ENCODE measurements at places on chromosomes 4 and X.

GRCh38 chr4:108738003-108738706 lies 24.7 kb downstream of the ETNPPL start:
- no peak for DNase-seq

DNA sequence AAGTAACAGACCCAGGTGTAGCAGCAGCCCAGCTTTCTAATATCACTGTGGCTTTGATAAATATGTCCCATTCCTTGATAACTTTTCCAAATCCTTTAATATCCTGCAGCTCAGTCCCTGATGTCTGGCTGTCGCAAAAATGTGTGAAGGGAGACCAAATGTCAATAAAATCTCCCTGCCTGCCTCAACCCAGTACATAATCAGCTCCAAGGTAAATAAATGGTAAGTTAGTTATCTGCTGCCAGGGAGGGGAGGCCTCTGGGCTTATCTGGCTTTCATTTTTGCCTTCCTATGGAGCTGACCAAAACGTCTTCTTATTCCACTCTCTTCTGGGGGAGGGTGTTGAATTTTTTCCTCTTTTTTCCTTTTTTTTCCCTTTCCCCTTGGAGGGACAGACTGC lies 630.6 kb downstream of the MID1IP1 start:
- no peak for DNase-seq

- no peak for DNase-seq
These were observed 34.8 kb upstream of the SPANXD start for GRCh38 chrX:141733371-141733770.

DNA sequence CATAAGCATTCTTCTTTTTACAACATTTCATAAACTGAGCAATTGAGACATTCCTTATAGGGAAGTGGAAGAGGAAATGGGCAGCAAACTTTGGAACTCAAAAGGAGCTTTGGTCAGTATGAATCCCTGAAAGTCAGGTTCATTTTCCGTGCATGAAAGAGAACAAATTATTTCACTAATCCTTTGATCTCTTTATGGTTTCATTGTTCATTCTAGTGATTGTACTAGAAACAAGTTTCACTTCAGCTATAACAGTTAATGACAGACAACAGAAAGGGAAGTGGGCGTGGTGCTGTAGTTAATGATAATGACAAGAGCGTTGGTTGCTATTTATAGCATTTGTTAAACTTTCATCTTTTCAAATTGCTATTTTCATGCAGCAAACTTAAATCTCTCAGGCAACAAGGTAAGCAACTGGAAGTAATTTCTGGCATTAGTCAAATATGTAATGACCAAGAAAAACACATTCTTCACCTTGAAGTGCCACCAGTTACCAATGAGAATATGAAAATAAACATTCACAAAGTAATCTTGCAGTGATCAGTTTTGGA lies 98.4 kb downstream of the AREG start:
- DNase-seq: no peak

DNA sequence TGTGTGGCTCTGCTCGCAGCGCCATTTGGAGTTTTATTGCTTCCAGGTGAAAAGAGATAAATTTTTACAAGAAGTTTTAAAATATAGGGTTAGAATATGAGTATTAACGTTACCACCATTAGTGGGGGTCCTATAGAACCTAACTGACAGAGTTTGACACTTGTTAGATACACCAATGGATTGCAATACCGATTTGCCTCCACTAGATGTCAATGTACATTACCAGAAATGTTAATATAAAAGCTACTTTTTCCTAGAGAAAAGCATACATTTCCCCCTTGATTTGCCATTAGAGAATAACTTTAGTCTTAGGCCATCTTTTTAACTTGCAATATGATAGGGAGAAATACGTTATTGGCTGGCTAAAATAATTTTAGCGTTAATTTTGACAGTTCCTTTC lies 108.4 kb downstream of the LINC00632 start:
- DNase-seq: no peak

DNA sequence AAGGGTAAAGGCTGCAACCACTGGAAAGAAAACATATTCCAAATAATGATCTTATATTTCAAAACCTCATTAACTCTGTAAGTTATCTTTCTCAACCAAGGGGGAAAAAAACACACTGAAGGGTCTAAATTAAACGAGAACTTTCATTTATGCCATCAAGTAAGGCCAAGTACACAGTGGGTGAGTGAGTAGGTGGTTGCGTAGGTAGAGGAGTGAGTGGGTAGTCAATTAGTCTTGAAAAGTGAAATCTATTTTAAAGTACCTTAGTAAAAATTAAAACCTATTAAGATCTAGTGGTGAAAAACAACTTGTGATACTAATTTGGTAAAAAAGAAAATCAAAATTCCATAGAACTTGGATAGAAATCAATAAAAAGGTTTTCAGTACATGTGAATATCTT lies 3.5 kb downstream of the CASK start:
- no peak for DNase-seq

GRCh38 chr4:46886711-46887110 lies 22.3 kb downstream of the COX7B2 start:
- no peak for DNase-seq

GRCh38 chrX:129980540-129981199 lies 1.8 kb upstream of the BCORL1 start:
- DNase-seq: no peak

GRCh38 chr4:170691168-170691567 lies 601.4 kb upstream of the AADAT start:
- DNase-seq: no peak

DNA sequence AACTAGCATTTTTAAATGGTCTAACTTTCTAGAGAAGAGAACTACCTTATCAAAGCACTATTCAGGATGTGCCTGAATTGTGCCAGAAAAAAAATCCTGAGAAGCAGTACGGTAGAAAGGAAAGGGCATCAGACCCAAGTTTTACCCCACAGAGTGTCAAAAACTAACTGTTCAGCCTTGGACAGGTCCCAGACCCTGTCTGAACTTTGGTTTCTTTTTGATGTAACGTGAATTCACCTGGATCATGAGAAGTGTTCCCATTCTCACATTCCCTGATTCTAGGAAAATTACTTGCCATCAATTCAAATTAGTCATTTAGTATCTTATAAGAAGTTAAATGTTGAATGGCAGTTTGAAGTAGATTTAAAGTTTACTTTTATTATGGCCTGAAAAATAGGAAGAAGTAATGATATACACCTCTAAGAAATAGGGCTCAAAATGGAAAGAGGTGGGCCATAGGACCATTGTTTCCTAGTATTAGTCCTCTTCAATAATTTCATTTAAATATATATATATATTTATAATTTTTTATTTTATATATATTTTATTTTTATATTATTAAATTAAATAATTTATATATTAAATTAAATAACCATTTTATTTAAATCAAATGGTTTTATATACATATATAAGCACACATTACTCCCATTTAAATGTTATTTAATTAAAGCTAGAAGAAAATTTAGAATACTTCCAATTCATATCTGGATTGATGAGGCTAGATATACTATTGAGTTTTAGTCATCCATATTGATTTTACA lies 181.9 kb upstream of the PPARGC1A start:
- no peak for DNase-seq

DNA sequence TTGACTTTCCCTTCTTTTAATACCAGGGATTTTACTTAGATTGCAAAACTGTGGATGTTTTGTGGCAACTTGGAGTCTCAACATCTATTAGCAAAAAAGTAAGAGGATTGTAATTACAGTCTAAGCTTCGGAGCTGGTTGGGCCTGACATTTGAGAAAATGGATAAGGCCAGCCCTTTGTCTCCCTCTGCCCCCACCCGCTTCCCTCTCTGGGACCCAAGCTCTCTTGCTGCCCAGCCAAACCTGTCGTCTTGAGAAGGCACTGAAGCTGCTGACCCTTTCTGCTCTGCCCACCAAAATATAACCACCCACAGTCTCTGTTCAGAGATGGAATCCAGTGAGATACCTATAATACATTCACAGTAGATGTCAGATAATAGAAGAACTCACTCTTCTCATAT lies 49.6 kb downstream of the SHROOM3 start:
- DNase-seq: no peak

GRCh38 chrX:72041871-72042851 lies 89.6 kb downstream of the RTL5 start:
- no peak for DNase-seq

GRCh38 chr4:89056953-89057398 lies at the start of gene FAM13A:
FAM13A (minus strand) TSS chr4:89057185; CDS start chr4:89056964, 221 bp downstream.
- DNase-seq: peak; percentile 90

- no peak for DNase-seq
These were observed 5.8 kb upstream of the TMEM271 start for GRCh38 chr4:581753-582361.

All from urinary bladder (tissue), 4 donors.